ENCODE measurements at places on chromosomes 12 and 14. TPM values are rescaled to one million over a fixed set of nuclear protein-coding genes. Genes with fewer than 3 reads are reported as not detected.

DNA sequence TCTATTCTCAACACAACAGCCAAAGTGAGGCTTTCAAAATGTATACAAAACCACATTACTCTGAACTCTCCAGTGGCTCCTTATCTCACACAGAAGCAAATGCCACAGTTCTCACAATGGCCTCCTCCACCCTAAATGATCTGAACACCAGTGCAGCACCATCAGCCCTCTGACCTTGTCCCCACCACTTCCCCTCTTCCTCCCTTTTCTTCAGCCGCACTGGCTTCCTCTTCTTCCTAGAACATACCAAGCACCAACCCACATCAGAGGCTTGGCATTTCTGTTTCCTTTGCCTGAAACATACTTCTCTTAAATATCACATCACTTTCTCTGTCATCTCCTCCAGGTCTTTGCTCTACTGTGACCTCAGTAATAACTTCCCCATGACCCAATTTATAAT is 66.3 kb downstream of the GPR135 start:
- no peak for DNase-seq

DNA sequence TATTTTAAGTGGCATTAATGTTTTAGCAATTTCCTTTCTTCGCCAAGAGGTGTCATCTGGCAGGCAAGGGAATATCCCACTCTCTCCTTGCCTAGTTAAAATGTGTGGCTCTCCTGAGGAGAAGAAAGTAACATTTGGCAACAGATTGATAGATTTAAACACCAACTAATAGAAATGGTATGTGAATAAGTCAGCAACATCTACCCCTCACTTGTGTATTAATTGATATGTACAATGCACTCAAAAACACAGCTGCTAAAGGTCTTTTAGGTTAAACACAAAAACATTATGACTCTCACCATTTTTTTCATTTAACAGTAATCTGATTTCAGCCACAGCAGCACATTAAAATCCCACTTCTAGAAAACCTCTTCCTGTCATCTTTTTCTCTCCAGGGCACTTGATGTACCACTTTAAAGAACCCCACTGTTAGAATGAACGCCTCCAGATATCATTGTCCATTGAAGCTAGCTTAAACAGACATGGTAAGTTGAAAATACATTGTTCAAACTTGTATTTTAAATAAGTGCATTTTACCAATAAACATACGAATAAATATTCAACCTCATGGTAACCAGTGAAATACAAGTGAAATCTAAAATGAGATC is 151.7 kb downstream of the RPAP3 start:
- no peak for DNase-seq

DNA sequence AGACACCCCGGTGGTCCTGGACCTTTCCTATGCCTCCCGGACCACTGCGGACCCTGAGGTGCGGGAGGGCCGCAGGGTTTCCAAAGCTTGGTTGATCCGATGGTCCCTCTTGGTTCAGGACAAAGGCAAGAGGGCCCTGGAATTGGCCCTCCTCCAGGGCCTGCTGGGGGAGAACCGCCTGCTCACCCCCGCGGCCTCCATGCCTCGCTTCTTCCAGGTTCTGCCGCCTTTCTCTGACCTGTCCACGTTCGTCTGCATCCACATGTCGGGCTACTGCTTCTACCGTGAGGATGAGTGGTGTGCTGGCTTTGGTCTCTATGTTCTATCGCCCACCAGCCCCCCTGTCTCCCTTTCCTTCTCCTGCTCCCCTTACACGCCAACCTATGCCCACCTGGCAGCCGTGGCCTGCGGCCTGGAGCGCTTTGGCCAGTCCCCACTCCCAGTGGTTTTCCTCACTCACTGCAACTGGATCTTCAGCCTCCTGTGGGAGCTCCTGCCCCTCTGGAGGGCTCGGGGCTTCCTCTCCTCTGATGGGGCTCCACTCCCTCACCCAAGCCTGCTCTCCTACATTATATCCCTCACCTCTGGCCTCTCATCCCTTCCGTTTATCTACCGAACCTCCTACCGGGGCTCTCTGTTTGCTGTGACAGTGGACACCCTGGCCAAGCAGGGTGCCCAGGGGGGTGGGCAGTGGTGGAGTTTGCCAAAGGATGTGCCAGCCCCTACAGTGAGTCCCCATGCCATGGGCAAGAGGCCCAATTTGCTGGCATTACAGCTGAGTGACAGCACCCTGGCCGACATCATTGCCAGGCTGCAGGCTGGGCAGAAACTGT is 13.8 kb downstream of the CBLN3 start:
- DNase-seq, result no peak

DNA sequence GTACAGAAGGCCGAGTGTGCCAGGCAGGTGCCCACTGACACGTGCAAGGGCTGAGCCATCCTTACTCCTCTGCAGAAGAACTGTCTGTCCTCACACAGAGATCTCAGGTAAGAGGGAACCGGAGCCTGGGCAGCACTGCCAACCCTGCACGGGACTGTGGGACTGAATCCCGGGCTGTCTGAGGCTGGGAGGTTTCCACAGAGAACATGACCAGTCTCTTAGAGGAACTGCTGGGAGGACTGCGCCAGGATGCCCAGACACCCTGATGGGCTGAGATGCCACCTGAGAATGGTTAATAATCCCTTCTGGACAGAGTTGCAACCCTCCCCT is 302.9 kb upstream of the SFSWAP start:
- DNase-seq, result no peak

DNA sequence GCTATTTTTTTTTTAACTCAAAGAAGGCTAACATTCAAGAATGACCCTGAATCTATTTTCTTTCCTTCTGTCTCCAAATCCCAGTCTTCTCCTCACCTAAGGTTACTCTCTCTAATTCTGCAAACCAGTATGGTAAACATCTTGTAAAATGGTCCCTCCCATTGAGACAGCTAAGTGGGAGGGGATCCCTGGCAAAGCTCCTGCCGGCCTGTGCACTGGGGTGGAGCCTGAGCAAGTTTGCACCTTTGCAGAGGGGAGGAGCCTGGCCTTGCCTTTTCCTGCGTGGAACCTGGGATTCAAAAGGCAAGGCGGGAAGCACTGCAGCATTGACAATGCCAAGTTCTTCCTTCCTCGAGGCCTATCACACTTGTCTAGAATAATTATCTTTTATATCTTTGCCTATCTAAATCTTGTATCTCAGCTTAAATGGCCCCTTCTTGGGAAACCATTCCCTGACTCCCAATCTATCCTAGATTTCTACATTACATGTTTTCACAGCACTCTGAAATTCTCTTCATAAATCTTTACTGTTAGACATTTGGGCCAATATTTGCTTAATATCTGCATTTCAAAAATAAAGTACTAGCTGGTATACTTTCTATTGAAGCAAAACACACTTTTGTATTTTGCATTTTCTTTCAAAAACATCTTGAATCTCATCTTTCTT is 83.0 kb downstream of the EPS8 start:
- DNase-seq, result no peak

GRCh38 chr14:72305561-72305960 is 373.3 kb downstream of the RGS6 start:
- no peak for DNase-seq

DNA sequence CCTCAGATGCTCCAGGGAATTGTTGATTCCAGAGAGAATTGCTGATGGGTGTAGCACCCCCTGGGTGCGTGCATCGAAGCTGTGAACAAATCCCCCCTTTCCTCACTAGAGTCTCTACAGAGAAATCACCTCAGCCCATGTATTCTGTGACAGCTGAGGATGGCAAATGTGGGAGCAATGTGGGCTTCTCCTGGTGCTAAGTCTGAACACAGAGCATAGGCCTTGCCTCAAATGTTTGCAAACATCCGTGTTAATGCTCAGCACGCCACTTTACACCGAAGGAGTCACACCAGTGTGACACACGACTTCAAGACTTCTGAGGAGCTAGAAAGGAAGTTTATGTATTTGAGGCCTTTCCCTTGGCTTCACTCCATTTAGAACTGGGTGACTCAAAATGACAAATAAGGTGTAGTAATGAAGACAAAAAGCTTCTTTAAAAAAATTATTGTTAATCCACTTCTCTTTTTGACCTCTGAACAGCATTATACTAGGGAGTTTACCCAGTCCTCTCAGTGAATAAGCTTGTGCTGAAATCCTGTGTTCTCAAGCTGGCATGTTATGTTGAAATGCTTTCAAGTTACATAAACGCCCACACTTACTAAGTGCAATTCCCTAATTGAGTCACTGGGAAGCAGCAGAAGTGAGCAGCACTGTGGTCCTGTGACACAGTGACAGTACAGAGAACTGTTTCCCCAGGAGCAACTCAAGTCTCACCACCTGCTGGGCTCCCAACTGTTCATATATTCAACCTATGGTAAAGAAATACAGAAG is 92.9 kb downstream of the FAR2 start:
- no peak for DNase-seq

DNA sequence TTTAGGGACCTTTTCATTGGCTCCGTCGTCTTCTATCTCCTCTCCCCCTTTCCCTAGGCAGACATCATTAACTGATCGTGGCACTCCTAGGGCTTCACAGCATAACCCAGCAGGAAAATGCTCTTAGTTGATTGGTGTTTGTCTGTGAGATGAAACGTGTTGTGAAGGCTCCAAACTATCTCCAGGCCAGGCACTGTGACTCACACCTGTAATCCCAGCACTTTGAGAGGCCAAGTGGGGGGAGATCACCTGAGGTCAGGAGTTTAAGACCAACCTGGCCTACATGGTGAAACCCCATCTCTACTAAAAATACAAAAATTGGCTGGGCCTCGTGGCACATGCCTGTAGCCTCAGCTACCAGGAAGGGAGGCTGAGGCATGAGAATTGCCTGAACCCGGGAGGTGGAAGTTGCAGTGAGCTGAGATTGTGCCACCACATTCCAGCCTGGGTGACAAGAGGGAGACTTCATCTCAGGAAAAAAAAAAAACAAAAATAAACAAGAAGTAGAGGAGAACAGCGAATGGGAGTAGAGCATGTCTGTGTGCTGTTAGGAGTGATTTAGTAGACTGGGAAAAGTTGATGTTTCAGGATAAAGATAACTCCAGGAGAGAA is 32.3 kb upstream of the WDR89 start:
- DNase-seq, result no peak

DNA sequence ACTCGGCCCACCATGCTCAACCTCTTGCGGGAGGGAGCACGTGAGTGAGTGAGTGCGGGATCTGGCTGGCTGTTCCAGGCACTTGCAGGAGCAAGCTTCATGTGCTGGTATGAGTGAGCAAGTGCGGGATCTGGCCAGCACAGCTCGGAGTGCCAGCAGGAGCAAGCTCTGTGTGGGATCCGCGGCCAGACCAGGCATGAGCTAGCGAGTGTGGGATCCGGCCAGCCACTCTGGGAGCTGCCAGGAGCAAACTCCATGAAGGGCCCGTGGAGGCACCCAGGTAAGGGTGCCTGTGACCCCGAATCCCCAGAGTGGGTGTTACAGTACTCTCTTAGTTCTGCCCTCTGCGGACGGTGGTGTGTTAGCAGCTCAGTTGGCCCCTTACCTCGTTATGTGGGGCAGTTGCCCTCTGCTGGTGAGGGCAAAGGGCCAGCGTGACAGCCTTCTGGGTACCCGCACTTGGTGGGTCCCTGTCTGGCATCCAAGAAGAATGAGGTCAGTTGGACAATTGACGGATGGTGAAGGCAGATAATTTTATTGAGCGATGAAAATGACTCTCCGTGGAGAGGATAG is 38.3 kb downstream of the RAD51B start:
- no peak for DNase-seq

- no peak for DNase-seq
Measured at GRCh38 chr12:82461836-82462235, 103.5 kb downstream of the METTL25 start.

DNA sequence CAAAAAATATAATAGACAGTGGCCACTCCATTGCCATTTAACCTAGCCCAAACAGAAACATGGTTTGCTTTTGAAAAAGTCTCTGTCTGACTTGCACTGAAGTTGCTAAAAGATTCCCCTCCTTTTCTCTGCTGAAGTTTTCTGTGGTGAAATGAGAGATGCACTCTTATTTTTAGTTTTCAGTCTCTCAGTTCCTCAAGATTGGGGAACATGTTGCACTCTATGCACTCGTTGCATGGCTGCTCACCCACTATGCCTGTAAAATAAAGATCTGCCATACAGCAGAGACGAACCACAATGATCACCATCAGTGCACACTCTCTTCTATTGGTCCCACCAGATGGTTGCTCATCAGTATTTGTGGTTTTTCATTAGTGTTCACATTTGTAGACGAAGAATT is 13.1 kb upstream of the DAAM1 start:
- DNase-seq, result no peak

- no peak for DNase-seq
Measured at GRCh38 chr12:32451816-32452215, 52.5 kb downstream of the FGD4 start.

DNA sequence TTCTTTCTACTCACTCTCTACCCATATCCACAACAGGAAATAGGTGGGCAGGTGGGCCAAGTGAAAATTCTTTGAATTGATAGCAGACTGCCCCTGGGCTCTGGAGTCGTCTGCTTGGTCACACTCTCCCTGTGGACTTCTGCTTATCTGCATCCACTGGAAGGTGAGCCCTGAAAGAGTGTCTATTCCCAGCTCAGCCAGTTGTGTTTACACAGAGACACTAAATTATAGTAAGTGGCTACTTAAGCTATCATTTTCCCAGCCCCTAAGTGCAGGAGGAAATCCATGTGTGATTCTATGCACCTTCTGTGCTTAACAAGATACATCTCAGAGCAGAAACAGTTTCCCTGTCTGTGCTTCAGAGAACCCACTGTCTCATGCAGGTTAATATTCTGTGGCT is 338.4 kb downstream of the FUT8 start:
- no peak for DNase-seq

KRT83 gene
- not detected for polyA plus RNA-seq

DGKA gene
- 15.5 TPM for polyA plus RNA-seq

TMPRSS12 gene
- polyA plus RNA-seq, result not detected

LRP10 gene
- polyA plus RNA-seq, result 83.1 TPM

KRT75 gene
- not detected for polyA plus RNA-seq

HVCN1 gene
- 11.0 TPM for polyA plus RNA-seq

CCDC196 gene
- 0.12 TPM for polyA plus RNA-seq
